ENCODE measurements at places on chromosomes 6 and 20.

DNA sequence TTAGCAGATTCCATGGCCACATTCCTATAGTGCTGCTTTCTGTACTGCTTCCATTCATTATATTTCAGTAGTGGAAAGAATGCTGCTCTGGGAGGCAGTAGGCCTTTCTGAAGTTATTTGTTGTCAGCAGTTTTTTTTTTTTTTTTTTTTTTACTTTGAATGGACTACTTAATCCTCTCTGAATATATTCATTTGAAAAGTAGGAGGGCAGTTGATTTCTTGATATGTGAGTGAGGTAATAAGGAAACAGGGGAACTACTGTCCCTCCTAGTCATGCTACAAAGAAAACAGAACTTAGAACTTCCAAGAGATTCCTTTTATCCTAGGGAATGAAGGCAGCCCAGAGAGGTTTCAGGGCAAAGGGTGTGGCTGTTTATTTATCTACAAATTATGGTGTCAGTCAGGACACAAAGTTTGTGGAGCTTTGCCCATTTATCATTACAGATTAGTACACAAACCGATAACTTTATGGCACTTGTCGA lies 155.9 kb downstream of the JARID2 start:
- no peak for DNase-seq

DNA sequence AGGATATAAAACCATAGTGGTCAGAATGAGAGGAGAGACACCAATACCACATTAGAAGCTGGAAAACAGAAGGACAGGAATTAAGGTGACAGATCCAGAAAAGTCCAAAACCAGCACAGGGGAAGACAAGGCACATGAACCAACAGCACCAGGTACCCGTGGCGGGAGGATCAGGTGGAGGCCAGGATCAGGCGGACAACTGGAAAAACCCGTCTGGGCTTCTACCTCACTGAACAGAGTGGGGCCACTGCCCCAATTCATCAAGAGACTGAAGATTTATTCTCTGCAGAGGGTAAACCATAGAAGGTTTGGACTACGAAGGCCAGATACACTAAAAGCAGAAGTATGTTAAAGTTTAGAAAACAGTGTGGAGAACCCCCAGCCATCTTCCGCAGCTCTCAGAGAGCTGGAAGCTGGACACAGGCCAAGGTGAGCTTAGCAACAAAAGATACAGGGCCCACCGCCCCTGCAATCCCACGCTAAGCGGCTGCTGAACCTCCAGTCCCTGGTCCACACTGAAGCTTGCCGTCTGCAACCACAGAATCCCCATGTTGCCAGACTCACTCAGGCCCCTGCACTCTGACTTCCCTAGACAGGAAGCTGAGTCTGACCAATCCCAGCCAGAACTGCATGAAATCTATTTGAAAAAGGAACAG lies 29.9 kb downstream of the ABHD12 start:
- no peak for DNase-seq

DNA sequence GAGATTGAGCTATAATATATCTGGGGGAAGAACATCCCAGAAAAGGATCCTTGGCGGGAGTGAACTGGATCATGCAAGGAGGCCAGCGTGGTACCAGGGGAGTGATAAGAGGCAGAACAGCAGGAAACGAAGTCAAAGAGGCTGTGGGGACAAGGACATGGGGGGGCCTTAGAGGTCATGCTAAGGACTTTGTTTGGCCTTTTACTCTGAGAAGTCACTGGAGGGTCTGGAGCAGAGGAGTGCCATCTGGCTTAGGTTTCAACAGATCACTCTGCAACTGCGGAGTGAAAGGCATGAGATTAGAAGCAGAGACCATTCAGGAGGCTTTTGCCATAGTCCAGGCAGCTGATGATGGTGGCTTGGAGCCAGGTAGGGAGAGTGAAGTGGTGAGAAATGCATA lies 24.3 kb downstream of the MRAP2 start:
- no peak for DNase-seq

- DNase-seq, result no peak
Observed at GRCh38 chr6:170110201-170111140, 180.4 kb downstream of the DLL1 start.

DNA sequence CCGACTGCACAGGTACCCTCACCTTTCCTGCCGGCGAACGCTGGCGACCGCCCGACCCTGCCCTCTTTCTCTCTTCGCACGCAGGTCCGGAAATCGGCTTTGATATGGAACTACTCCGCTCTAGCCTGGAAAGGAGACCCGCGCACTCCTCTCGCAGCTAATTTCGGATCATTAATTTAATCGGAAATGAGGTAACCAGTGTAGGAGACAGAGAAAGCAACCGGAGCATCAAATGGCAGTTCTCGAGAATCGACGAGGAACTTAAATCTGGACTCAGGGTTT lies 949 bp upstream of the ATXN1 start:
- no peak for DNase-seq

DNA sequence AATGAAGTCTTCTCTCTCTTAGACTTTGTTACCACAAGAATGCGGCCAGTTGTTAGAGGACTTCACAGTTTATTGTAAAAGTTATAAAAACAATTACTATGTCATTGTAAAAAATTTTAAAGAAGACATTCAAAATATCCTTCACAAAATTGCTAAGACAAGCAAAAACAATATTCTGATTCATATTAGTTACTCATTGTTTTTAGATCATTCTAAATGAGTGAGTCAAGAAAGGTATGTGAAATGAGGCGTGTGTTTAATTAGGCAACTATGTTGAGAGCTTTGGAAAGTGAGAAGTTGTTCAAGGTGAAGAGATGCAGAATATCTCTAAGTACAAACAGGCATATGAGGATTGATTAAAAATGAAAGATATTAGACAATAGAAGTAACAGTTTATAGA lies 875.3 kb downstream of the EYS start:
- no peak for DNase-seq

All from stimulated activated CD4-positive, alpha-beta T cell treated with anti-CD3 and anti-CD28 coated beads, Interleukin-1b, Interleukin-23, amount 100 ng/mL, for 48 hours (primary cell).